ENCODE measurements at places on chromosomes 5 and 9. TPM values are rescaled to one million over a fixed set of nuclear protein-coding genes. Genes with fewer than 3 reads are reported as not detected.

GRCh38 chr9:110152704-110153374 lies 55.1 kb downstream of the C9orf152 start:
- ATAC-seq: no peak

GRCh38 chr5:150750469-150750868 lies 8.3 kb downstream of the DCTN4 start:
- no peak for ATAC-seq

The ACTBL2 gene
- total RNA-seq: not detected

The MLANA gene
- total RNA-seq: not detected

GRCh38 chr9:95627802-95628201 lies 111.0 kb upstream of the PTCH1 start:
- ATAC-seq: no peak

DNA sequence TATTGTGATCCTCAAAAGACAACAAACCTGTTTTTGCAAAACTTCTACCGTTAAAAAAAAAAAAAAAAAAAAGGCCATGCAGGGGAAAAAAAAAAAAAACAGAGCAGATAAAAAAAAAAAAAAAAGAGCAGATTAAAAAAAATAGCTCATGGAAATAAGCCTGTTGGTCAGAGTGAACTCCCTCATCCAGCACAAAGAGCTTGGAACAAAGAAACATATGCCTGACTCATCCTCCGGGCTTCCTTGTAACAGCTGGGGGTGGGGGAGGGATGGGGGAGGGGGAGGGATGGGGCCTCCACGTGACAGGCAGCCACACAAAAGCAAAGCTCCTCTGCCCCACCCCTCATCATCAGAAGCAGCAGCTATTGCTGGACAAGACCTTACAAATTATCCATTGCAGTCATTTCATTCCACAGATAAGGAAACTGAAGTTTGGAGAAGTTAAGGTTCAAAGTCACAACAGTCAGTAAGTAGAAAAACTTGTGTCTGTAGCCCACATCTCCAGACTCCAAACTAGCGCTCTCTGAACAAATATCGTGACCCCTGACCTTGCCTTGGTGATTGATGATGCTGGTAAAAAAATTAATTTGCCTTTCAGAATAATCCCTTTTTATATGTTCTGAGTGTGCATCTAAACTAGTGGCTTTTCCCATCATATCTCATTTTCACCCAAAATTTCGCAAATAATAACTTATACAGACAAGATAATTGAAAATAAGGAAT lies 38.9 kb downstream of the SLC35D2 start:
- ATAC-seq: peak; percentile 93

GRCh38 chr9:86142973-86143372 lies 43.6 kb upstream of the GOLM1 start:
- no peak for ATAC-seq

The APBA1 gene
- total RNA-seq: 4.7 TPM

GRCh38 chr9:21801683-21802417 lies 586 bp upstream of the MTAP start:
- ATAC-seq: peak; percentile 75

DNA sequence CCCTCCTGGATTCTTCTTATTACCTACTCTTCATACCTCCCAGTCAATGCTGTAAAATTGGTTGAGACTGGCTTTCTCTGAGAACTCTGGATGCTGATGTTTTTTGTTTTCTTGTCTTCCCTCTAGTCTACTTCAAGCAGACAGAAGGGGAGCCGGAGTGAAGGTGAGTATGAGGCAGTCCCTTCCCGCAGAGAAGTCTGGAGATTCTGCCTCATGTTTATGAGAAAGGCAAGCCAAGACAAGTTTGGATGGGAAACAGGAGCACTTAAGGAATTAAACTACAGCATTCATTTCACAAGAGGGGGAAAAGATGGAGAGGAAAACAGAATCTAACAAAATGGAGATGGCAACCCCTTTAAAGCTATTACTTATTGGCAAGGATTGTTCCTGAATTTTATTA lies 246.1 kb downstream of the TRIM32 start:
- no peak for ATAC-seq

The EGFLAM gene
- 8.3 TPM for total RNA-seq

- no peak for ATAC-seq
Observed at GRCh38 chr9:88750832-88751360, 215.9 kb downstream of the NXNL2 start.

The GPR21 gene
- total RNA-seq: 4.2 TPM

- no peak for ATAC-seq
Observed at GRCh38 chr5:1404062-1404461, 41.2 kb downstream of the SLC6A3 start.

DNA sequence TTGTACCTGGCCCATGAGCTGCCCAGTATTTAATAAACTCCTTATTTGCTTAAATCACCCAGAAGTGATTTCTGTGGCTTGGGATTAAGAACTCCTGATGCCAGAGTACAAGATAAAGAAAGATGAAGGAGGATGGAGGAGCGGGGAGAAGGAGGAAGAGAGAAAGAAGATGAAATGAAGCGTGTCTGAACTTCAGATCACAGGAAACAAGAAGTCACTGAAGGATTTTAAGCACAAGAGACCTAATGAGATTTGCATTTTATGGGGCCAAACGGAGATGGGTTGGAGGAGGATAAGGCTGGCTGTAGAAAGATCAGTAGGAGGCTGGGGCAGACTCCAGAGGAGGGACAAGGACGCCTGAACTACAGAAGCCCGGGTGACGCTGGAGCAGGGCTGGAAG lies 3.1 kb downstream of the EIF4E1B start:
- ATAC-seq: no peak

- ATAC-seq: no peak
Observed at GRCh38 chr9:100125236-100125635, 26.2 kb downstream of the INVS start.

The LCN1 gene
- not detected for total RNA-seq

The IRGM gene
- not detected for total RNA-seq

The TXNDC8 gene
- not detected for total RNA-seq

GRCh38 chr5:109900461-109900860 lies 210.7 kb downstream of the MAN2A1 start:
- ATAC-seq: no peak

GRCh38 chr9:69171049-69171448 lies 3.0 kb upstream of the TJP2 start:
- no peak for ATAC-seq

The REEP5 gene
- 69.7 TPM for total RNA-seq
